HAP-1 (cell line): ENCODE measurements at places on chromosomes 4 and X.
A peak's percentile ranks its signal among the peaks of the same experiment; 100 is the strongest.

DNA sequence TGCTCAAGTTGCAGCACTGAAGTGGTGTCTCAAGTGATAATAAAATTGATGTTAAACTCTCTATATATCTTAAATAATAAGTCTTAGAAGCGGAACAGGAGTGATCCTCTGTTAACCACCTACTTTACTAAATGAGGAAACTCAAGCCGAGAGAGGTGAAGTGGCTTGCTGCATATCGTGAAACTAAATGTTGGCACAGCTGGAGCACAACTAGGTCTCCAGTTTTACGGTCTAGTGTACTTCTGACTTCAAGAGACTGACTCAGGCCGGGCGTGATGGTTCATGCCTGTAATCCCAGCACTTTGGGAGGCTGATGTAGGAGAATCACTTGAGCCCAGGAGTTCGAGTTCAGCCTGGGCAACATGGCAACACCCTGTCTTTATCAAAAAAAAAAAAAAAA lies 35.5 kb upstream of the PLS3 start:
- DNase-seq: no peak

DNA sequence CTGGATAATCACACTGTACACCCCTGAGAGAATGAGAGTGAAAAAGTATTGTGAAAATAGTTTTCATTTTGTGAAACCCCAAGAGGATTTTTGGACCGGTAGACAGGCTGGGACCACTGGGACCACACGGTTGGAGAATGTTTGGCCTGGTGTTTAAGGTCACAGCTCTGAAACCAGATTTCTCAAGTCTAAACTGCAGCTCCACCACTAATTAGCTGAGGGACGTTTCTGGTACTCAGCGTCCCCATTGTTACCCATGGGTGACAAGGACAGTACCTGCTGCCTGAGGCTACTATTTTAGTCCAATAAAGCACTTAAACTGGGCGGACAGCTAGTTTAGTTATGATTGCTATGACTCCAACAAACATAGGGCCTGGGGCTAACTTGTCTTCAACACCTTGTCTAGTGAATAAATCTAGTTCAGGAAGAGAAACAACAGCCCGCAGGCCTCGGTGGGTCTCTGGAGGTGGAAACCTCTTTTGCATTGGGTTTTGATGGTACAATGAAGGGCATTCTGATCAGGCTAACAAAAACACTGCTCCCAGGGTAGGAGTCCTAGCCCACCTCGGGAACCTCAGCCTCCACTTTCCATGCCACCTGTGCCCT lies 509 bp upstream of the USP11 start:
- peak; percentile 19 for DNase-seq

- DNase-seq: no peak
These were observed 7.0 kb upstream of the SLC7A11 start for GRCh38 chr4:138249132-138249531.

GRCh38 chr4:187387739-187388138 lies 607.8 kb upstream of the ZFP42 start:
- DNase-seq: no peak

DNA sequence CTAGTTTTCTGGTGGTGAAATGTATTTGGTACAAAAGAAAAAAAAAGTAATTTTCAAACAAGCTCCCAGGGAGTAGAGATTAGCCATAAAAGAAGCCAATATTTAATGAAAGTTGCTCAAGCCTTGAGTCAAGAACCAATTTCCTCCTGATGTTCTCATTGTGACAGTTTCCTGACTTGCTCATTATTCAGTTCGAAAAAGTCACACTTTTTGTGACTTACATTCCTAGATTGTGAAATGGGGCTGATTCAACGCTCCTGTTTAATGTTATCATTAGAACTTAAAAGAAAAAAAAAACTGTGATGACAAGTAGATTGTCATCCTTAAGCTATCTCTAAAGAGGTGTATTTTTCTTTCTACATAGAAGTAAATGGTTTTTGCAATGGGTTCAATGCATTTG lies 122.6 kb upstream of the BMPR1B start:
- DNase-seq: no peak

DNA sequence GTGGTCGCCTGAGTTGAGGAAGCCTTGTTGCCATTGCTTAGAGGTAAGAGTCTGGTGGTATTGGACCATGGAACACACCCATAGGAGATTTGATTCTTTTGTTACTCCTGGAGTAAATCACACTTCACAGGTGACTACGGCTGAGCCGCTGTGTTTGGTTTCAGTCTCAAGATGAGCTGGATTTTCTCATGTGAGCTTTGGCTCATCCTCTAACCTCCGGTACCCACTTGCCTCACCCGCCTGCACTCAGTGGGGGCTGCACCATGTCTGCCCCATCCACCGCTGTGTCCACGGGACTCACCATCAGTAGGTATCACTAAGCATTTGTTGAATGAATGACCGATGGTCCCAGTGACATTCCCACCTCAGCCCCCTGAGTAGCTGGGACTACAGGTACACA lies 52.7 kb downstream of the HTT-AS start:
- DNase-seq: no peak

- DNase-seq: no peak
These were observed 78.6 kb upstream of the AMELX start for GRCh38 chrX:11214346-11215190.

DNA sequence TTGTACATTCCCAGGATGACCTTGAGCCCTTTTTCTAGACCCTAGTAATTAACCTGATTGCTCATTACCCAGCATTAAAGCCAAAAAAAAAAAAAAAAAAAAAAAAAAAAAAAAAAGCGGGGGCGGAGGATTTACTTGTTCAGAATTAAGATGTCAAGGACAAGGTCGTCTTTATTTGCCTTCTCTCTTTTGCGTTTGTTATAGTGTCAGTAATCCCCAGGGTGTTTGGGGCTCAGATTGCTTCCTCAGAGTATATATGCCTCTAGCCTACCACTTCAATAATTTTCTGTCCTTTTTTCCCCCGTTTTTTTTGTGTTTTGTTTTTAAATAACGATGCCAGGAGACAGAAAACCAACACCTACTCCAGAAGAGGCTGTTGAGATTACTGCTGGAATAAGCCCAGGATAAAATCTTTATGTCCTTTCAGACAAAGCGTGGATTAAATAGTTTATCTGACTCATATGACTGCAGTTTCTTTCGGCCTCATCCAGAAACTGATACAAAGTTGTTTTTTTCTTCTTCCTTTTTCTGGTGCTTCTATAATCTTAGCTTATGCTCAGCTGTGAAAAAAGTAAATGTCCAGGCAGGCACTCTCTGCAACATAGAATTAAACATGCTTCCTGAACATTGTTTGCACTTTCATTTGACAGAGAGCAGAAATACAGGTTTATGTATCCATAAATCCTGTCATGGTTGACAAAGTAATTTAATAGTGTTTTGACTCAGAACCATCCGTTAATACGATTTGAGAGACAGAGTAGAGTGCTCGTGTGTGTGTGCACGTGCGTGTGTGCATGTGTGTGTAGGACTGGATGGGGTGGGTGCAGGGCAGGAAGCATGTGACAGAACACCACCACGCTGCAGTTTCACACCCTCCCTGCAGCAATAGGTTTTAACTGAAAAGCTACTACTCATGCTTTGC lies 138.6 kb downstream of the AFF1 start:
- DNase-seq: peak; percentile 45

- DNase-seq: no peak
These were observed 20.4 kb downstream of the LEF1 start for GRCh38 chr4:108148316-108148715.

- no peak for DNase-seq
These were observed 95.4 kb upstream of the MAML3 start for GRCh38 chr4:140249351-140249750.

DNA sequence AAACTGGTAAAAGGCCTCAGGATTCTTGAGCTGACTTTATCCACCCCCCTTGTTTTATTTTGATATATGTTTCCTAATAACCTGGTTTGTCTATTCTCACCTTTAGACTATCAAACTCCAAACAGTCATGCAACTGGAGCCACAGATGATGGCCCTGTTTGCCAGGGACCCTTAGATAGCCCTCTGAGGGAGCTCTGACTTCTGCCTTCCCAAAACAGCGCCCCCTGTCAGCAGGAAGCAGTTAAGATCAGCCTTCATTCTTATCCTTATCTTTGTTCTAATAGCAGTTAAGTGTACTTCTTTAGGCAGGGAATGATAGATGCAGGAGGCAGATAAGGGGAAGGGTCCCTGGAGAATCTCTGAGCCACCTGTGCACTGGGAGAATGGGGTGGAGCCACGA lies 27.5 kb upstream of the CXCL13 start:
- DNase-seq: no peak

GRCh38 chrX:47566841-47567240 lies 5.8 kb downstream of the ARAF start:
- no peak for DNase-seq

GRCh38 chr4:118765399-118765798 lies 70.5 kb downstream of the SEC24D start:
- DNase-seq: no peak

DNA sequence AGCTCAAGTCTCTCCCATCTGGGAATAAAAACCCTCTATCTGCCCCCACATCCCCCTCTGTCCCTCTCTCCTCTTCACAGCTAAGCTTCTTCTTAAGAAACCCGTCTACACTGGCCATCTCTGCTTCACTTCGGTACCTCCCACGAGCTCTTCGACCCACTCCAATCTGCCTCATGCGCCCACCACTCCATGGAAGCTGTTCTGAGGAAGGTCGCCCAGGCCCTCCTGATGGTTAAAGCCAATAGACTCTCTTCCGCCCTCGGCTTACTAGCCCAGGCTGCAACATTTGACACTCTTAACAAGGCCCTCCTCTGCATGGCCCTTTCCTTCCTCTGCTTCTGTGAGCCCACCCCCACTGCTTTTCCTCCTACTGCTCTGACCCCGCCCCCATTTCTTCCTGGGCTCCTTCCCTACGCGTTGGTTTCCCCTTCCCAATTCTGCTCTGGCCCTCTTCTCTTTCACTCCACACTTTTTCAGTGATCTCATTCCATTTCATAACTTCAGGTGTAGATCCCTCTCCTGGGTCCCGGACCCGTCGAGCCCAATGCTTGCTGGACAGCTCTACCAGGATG lies 11.8 kb downstream of the IQSEC2 start:
- no peak for DNase-seq

GRCh38 chr4:110735686-110736085 lies 112.8 kb upstream of the PITX2 start:
- DNase-seq: no peak

- DNase-seq: peak; percentile 15
These were observed 58.0 kb downstream of the ENPEP start for GRCh38 chr4:110533940-110534339.

DNA sequence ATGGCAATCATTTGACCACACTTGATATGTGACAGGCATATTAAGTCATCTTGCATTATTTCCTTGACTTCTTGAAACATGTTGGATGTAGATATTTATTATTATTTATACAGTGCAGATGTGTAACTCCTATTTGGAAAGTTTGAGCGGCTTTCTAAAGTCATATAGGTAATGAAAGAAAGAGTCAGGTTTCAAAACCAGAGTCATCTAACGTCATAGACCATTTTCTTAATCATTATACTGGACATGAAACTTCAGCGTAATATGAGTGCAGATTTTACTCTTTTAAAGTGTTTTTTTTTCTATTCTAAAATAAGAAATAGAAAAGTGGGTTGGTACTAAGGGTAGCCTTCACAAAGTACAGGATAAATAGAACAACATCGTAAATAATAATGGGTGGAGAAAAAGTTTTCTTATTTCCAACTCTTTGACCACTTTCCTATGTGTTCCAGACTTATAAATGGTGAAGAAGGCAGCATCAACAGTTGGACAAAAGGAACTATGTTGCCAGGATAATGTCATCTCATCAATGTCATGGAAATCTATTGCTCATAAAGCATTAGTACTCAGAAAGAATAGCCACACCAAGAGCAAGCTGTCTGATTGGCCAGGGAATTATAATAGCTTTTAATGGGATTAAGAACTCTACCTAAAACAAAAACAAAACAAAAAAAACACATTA lies 108.0 kb upstream of the PCDH18 start:
- DNase-seq: no peak

GRCh38 chr4:128068918-128069317 lies 7.8 kb downstream of the LARP1B start:
- peak; percentile 26 for DNase-seq

- DNase-seq: no peak
These were observed 5.5 kb upstream of the FIP1L1 start for GRCh38 chr4:53371843-53372521.

- DNase-seq: no peak
These were observed 1392.0 kb downstream of the TECRL start for GRCh38 chr4:63017300-63017699.

DNA sequence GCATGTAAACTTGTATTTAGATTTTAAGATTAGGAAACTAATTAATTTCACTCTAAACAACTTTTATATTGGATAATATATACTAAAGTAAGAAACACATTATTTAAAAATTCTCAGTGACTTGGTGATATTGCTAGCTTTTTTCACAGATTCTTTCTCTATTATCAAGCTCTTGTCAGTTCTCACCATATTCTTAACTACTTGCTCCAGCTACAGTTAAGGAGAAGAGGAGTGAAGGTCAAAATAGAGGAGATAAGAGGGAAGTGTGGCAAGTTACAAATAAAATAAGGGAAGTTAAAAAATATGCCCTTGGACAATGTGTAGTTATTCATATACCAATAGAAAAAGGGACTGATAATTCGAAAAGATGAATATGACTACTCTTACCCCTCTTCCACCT lies 34.7 kb upstream of the NAF1 start:
- DNase-seq: no peak

GRCh38 chr4:15653420-15653819 lies 1.7 kb downstream of the FBXL5 start:
- DNase-seq: no peak

- DNase-seq: no peak
These were observed 138.6 kb upstream of the SFRP2 start for GRCh38 chr4:153927451-153927850.

- DNase-seq: no peak
These were observed 108.0 kb downstream of the SLIT2 start for GRCh38 chr4:20359692-20360091.

- no peak for DNase-seq
These were observed 14.9 kb downstream of the NKX6-1 start for GRCh38 chr4:84484236-84484635.

DNA sequence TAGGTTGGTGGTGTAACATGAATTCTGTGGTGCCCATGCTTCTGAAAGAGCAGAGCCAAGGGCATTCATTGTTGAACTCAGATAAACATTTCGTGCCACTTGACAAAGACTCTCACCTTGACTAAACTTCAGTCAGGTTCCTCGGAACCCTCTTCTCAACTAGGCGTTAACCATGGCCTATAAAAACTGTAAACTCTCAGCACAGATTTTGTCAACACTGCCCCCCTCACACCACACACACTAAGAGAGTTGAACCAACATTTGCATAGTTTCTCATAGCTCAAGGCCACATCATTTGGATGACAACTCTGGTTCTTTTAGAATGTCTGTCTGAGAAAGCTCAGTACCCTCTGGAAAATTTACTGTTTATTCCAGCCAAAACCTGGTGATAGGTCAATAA lies 28.1 kb downstream of the CASP6 start:
- DNase-seq: no peak

GRCh38 chr4:76001700-76002099 lies 5.6 kb downstream of the CXCL9 start:
- DNase-seq: no peak

GRCh38 chr4:80592950-80593349 lies 257.4 kb downstream of the CFAP299 start:
- no peak for DNase-seq
